ENCODE measurements at places on chromosomes 4 and X.

DNA sequence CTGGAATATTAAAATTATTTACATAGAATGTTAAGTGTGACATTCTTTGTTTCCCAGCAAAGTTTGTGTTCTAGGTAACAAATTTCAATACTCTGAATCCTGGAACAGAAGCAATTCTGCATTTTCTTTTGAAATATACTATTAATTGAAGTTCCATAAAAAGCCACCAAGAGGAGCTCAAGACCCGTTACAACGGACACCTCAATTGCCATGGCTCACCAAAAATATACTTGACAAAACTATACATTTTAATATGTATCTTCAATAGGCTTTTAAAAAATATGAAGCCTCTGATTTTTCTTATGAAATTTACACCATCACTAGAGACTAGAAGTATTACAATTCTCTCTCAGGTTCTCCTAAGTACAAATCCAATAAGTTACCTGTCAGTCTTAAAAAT, 111.4 kb downstream of the NYX start:
- DNase-seq = no peak

DNA sequence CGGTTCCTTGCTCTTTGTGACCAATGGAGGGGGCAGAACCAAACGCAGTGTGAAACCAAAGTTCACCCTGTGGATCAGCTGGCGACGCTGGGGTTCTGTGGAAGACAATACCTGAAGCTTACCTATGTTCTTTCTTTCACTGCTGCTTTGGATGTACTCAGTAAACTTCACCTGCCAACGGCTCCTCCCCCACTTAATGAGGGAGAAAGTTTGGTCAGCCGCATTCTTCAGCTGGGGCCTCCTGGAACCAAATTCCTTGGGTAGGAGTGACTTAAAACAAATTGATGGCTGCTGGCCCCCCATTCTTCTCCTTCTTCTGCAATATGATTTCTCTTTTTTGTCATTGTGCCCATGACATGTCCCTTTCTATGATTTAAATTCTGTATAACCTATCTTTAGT, 282.4 kb downstream of the ANK2 start:
- no peak for DNase-seq

DNA sequence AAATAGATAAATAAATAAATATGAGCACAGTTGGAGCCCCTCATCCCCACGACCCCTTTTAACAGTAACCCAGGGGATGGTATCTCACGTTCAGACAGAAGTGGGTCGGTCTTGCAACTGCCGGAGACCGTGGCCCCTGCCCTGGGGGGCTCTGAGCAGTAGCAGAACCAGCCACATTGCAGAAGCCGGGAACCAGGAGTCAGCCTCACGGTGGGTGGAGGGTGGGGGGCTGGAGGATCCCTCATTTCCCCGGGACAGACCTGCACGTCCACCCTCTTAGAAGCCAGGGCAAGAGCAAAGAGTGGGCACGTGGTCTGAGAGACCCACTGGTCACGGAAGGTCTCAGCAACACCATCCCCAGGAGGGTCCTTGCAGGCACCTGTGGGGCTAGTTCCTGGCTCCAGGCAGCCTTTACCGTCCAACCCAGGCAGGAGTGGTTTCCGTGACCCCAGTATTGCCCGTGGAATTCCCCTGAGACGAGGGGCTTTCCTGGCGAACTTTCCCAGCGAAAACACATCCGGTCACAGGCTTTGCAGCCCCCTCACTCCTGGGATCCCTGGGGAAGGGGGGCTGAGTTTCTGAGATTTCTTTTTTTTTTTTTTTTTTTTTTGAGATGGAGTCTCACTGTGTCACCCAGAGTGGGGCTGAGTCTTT, 8.8 kb upstream of the IL3RA start:
- no peak for DNase-seq

DNA sequence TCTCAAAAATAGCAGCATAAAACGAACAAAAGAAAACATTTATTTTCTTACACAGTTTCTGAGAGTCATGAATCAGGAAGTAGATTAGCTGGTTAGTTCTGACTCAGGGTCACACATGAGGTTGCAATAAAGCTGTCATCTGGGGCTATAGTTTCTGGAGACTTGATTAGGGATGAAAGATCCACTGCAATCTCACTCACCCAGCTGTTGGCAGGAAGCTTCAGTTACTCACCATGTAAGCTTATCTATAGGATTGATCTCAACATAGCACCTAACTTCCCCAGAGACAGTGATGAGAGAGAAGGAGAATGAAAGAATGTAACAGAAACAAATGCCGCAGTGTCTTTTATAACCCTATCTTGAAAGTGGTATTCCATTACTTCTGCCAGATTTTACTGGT, 435.5 kb downstream of the GABRG1 start:
- DNase-seq = no peak

DNA sequence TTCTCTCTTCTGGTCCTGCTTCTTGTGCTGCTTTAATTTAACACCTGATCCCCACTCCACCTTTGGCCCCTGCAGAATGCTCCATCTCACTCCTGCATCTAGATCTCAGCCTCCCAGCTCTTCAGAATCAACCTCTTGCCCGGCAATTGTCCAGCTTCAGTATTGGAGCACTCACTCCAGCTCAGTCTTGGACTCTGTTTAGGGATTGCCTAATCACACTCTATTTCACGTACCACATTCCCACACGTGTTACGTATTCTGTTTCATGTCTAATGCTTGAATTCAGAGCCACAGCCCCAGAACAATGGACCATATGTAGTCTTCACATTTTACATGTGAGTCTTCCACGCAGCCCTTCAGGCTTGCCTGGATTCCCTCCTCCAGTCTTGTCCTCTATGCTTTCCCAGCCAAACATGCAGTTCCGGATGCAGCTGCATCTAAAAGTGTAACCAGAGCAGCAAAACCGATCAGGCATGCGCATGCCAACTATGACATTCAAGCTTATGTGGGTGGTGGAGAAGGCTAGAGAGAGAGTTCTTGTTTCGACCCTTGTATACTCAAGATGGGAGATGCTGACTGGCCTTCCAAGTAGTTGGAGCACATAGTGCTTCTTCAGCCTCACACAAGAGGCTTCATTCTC, 105.2 kb upstream of the FAM9A start:
- no peak for DNase-seq

GRCh38 chr4:107153228-107153627, 117.1 kb upstream of the DKK2 start:
- no peak for DNase-seq

DNA sequence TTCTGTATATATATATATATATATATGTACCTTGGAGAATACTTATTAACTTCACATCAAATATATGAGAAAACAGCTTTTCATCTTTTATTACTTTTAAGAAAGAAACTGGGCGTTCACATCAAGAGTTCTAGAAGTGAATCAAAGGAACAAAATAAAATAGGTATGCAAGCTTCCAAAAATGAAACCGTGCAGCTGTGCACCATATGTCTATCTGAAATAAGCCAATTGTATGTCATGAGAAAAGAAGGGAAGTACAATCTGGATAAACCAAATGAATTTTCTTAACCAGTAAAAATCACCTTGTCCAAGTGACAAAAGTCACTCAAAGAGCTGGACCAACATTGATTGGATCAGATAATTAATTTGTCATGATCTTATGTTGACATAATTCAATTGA, 405.4 kb upstream of the TECRL start:
- no peak for DNase-seq

- DNase-seq = no peak
Observed at GRCh38 chr4:8601086-8601485, 8.5 kb downstream of the CPZ start.

DNA sequence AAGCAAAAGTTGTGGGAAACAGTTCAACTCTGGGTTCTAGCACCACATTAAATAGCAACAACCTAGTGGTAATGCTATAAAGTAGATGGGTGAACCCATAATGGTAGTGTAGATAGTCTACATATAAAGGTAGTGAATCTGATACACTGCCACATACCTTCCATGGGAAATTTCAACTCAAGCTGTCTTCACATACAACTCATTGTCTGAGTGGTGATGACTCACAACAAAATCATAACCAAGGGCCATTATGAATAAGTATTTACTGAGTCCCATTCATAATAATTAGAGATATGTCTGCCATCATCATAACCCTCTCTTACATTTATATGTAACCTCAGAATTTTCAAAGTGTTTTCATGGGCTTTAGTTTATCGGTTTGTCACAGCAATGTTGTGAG, 34.8 kb downstream of the EGF start:
- no peak for DNase-seq

DNA sequence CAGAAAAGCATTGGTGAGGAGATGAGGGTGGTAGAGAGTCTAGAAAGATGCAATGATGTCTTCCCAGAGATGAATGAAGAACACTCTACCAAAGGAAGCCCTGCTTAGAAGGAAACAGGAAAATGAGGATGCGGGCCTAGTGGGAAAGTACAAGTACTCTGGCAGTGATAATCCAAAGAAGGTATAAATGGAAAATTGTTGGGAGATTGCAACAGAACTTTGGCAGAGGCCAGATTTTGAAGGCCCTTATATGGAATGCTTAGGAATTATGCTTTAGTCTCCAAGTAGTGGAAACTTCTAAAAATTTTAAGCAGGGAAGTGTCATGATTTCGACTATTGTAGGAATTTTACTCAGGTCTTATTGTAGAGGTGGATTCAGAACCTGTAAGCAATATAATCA, 11.0 kb downstream of the ARSJ start:
- DNase-seq = no peak

- no peak for DNase-seq
Observed at GRCh38 chr4:76811604-76812412, 86.1 kb downstream of the SOWAHB start.

DNA sequence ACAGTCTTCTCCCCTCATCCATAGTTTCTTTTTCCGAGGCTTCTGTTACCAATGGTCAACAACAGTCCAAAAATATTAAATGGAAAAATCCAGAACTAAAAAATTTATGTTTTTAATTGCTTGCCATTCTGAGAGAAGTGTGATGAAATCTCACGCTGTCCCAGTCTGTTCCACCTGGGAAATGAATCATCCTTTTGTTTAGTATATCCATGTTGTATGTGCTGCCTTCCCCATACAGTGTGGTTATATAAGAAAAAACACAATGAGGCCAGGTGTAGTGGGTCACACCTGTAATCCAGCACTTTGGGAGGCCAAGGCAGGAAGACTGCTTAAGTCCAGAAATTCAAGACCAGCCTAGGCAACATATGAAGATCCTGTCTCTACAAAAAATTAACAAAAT, 161.6 kb downstream of the CHIC2 start:
- no peak for DNase-seq

DNA sequence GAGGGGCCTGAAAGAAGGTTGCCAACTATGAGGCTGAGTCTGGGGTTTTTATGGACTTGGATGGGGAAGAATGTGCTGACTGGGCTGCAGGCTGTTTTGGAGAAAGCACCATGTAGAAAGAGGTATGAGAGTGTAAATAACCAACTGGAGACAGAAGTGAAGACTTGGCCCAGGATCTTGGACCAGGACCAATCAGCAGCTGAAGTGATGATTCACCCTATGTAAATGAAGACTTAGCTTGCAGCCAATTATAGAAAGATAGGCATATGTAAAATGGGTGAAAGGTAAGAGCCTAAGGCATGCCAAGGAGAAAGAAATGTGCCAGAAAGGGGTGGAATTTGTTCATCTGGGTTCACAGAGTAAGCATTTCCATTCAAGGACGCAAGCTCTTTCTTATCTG, 856.7 kb upstream of the PRKX start:
- no peak for DNase-seq

DNA sequence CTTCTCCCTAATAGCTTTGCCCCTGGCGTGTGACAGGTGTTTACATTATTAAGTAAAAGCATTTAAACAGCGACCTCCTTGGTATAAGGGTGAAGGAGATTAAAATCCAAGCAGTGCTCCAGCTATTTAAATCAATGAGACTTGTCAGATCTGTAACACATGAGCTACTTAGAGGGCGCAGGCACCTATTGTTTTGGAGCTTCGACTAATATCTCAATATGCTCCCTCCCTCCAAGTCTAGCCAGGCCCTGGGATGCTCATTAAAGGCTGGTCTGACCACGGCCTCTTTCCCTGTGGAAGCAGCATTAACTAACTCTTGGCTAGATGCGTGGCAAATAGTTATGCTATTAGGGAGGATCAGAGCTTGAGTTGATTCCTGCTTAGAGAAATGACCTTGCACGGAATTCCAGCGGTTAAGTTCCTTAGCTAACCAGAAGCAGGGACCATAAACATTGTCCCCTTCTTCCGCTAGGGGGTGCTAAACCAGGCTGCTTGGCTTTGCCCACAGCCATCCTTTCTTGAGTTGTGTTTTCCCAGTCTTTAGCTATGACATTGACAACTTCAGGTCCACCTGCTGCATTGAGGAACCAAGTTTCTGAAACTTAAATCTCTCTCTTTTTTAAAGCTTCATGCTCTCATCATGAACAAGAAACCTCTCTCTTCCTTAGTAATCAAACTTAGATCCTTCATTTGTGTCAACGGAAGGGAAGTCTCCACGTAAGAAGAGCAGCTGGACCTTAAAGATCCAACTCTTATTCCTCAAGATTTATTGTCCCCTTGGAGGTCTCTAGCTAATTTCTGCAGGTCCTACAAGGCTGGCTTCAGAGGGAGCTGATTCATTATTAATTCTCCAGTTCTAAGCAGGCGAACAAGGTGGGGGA, 80.7 kb upstream of the IGFBP7 start:
- DNase-seq = no peak

DNA sequence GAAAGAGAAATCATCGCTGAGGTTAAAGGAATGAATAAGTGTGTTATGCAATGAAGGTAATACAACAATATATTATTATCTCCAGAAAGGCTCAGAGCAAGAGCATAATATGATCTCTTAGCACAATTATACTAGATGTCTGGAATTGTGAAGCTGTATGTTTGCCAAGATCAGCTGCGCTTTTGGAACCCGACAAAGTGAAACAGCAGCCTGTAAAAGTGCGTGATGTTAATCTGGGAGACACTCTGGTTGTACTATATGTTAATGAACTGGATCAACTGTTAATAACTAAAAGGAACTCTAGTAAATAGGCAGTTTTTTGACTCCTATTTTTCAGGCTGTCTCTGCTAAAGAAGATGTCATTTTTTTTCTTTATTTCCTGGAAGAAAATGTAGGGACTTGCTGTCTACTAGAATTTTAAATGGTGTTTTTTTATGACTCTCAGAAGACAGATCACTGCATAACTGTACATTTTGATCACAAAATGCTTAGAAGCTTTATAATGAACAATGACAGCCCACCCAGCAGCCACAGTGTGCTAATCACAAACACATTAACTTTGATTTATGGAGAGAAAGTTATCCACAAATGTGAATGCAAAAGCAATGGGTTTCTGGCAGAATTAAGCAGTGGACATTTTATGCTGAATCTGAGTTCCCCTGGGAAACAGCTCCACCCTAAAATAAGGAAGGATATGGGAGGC, 50.2 kb downstream of the UGT2B28 start:
- no peak for DNase-seq

DNA sequence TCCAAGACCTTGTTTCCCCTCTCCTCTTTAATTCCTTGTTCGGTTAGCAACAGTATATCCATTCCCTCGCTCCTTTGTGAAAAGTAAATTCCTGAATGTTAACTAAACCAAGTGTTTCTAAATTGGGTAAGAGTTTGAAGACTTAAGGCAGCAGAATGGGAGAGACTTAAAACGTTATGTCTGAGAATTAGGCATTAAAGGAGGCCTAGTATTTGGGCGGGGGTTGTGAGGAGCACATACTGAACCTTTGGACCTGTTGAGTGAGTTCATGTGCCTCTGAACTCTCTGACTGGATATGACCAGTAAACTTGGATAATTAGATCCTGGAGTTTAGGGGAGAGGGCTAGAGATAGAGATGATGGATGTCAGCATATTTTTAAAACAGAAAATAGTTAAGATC, 1.2 kb downstream of the MSMO1 start:
- DNase-seq = no peak
